Right renal pelvis (tissue), 4 donors: ENCODE measurements at places on chromosomes 3 and 15.

DNA sequence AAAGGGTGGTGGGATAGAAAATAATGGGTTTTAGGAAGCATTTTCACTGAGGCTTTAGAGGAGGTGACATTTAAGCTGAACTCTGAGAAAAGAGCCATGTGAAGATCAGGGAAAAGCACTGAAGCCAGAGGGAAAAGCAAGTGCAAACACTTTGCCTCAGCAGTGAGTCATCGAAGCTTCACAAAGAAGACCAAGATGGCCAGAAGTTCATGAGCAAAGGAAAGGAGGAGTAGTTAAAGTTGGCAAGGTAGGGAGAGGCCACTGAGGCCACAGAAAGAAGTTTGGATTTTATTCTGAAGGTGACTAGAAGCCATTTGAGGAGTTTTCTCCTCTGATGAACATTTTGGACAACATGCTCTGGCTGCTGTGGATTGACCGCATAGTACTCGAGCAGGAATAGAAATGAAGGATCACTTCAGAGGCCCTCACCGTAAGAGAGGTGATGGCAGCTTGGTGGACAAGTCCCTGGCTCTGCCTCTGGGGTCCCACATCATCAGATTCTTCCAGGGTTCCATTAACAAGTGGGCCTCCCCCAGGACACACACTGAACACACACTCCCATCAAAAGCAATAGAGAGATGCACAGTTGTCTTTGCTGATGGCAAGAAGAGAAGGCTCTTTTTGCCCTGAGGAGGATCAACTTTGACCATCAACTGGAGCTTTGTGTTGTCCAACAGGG lies 75.5 kb downstream of the TOP2B start:
- DNase-seq: no peak

DNA sequence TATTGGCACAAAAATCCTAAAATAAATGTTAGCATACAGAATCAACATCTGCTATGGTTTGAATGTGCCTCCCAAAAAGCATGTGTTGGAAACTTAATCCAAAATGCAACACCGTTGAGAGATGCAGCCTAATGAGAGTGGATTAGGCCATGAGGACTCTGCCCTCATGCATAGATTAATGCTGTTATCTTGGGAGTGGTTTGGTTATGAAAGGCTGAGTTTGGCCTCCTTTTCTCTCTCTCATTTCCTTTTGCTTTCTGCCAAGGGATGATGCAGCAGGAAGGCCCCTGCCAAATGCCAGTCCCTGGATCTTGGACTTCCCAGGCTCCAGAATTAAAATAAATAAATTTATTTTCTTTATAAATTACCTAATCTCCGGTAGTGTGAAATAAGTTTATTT lies 49.4 kb downstream of the SYNM start:
- DNase-seq: no peak

GRCh38 chr15:79615754-79616153 lies 183.6 kb downstream of the MINAR1 start:
- no peak for DNase-seq

DNA sequence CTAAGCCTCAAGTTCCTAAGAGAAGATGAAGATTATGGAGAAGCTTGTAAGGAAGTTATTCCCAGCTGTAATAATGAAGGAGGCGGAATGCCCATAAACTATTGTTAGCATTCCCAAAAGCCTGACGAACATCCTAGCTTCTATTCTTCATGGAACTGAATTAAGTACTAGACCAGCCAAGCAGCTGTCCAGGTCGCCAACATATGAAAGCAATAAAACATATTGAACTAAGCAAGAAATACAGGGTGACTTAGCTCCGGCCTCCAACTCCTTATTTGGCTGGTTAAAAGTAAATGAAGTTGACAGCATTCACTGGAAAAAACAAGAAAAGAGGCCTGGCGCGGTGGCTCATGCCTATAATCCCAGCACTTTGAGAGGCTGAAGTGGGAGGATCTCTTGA lies 174.0 kb upstream of the TPM1 start:
- DNase-seq: no peak

GRCh38 chr3:52430416-52430810 lies 14.5 kb downstream of the SEMA3G start:
- no peak for DNase-seq
